Midbrain (tissue), 1 donor: ENCODE measurements at places on chromosomes 2 and 18.

DNA sequence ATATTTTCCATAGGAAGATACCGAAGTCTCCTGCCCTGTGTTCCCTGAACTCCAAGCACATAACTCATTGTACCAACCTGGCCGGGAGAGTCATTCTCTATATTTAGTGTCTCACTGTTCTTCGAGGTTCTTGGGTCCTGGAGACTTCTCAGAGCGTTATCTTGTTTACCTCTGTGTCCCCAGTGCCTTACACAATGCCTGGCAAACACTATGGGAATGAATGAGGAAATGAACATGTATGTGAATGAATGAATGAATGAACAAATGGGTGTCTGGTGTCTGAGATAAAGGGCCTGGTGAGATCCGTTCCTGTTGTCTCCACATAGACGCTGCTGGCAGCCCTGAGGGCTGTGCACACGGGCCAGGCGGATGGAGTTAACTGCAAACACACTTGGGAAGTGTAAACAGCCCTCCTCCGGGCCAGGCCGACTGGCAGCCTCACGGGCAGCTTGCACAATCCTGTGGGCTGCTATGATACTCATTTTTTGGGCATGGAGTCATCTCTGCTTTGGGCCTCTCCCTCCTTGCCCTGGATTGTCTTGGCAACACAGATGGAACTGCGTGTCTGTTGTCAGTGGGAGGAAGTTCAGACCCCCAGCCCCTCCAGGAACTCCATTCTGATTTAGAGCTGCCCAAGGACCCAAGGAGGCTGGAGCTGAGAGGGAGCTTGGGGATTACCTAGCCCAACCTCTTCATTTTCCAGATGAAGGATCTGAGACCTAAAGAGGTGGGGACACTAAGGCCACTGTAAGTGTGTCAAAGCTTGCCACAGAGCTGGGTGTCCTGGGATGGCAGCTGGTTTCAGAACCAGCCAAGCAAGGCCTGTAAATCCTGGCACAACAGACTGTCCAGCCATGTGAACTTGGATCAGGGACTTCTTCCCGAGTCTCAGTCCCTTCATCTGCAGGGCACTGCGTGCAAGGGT is 124.4 kb downstream of the INHBB start:
- DNase-seq: no peak

DNA sequence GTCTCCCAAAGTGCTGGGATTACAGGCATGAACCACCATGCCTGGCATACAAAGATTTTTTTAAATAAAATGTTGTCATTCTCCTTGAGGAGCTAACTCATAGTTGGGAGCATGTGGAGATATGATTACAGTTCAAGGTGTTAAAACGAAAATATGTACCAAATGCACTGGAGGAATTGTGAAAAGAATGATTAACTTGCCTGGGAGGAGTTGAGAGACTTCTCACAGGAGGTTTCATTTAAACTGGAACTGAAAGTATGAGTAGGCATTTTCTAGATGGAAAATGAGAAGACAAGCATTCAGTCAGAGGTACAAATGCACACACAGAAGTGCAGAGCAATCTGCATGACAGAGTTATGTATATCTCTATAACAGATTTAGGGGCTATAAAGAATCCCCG is 126.6 kb upstream of the PDE1A start:
- no peak for DNase-seq

GRCh38 chr2:16716944-16717343 is 51.3 kb upstream of the CYRIA start:
- DNase-seq: no peak

- peak; percentile 77 for DNase-seq
These were observed 3.5 kb downstream of the ZCCHC2 start for GRCh38 chr18:62526098-62527025.

GRCh38 chr2:104091894-104092293 is 762.0 kb upstream of the POU3F3 start:
- no peak for DNase-seq

- no peak for DNase-seq
These were observed 134.8 kb downstream of the CMPK2 start for GRCh38 chr2:6730649-6731532.

- no peak for DNase-seq
These were observed 12.1 kb upstream of the TWIST2 start for GRCh38 chr2:238835726-238836301.

GRCh38 chr2:206836722-206837121 is 71.3 kb downstream of the FASTKD2 start:
- DNase-seq: no peak

DNA sequence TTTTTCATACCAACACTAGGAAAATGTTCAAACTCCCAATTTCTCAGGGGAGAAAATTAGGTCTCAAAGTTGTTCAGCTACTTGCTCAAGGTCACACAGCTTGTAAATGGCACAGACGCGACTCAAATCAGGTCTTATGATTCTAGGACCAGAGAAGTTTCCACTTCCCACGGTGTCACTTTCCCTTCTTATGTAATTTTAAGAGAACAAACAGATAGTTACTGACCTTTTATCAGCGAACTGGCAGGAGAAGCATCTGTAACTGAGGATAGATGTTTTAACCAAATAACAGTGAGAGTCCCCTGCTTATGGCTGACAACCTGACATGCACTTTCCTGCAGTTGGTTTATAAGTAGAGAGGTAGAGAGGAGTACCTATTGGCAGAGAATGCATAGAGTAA is 2.1 kb upstream of the KCNJ3 start:
- DNase-seq: peak; percentile 11

GRCh38 chr2:201697899-201698298 is 545 bp downstream of the MPP4 start:
- DNase-seq: no peak

- DNase-seq: no peak
These were observed 42.0 kb downstream of the CTIF start for GRCh38 chr18:48580782-48581181.

DNA sequence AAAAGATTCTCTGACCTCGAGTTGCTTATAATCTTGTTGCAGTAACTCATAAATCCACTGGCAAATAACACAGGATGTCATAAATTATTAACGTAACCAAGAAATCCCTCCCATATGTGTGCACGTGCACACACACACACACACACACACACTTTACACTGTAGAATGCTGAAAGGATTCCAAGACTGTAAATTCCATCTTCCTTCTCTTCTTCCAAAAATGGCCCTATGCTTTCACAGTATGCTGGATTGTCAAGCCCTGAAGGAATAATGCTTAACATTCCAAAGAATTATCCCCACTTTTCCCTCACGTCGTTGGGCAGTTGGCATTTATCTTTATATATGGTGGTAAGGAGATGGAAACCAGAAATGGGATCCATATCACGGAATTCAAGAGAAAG is 117.5 kb upstream of the CRIM1 start:
- DNase-seq: no peak

- DNase-seq: no peak
These were observed 2.8 kb upstream of the CENPA start for GRCh38 chr2:26782876-26783704.

GRCh38 chr18:13245481-13246000 is 27.0 kb downstream of the LDLRAD4 start:
- DNase-seq: no peak

DNA sequence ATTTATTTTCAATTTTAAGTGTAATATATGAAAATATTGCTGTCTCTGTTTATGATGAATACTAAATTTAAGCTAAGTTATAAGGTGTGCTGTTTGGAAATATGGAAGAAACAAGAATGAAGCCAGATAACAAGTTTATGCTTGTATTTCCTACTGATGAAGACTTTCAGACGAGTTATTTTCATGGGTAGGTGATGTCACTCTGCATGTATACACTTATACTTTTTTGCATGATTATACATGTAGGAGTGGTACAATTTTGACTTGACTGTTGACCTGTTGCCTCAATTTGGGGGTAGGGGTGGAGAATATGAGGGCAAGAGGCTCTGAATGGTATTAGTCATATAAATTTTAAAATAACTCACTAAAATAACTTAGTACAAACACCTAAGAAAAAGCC is 133.7 kb downstream of the HAUS1 start:
- no peak for DNase-seq

- no peak for DNase-seq
These were observed 47.9 kb upstream of the PMAIP1 start for GRCh38 chr18:59851784-59852399.

- DNase-seq: no peak
These were observed 53.4 kb downstream of the CHN1 start for GRCh38 chr2:174951745-174952144.

DNA sequence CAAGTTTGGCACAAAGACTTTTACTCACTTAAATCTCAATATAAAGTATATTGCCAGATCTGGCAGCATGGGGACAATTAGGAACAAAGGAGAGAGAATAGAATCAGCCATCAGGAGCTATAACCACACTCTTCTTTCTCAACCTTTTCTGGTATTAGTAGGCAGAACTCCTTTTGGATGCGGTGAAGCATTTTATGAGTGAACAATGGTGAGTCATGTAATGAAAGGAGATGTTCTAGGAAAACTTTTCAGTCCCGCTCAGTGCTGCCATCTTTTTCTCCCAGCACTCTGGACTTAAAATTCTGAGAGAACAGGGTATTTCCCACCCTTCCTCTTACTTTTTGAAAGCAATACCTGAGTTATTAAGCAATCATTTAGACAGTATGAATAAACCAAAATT is 32.2 kb downstream of the PLEKHA3 start:
- DNase-seq: no peak

GRCh38 chr2:235416858-235417499 is 76.9 kb upstream of the AGAP1 start:
- DNase-seq: no peak

DNA sequence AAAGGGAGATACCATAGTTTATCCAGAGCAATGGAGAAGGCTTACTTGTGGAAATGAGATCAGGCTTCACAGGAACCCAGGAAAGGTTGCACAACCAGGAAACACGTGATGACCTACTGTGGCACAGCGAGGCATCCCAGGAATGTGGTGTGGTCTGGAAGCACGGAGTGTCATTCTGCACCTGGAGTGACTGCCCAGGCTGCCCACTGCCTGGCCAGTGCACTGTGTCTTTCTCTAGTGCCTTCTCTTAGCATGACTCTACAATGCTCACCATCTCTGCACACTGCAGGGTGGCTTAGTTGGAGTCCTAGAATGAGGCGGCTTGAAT is 48.9 kb downstream of the CHST9 start:
- DNase-seq: no peak

GRCh38 chr18:46820863-46821262 is 64.0 kb upstream of the ST8SIA5 start:
- no peak for DNase-seq

DNA sequence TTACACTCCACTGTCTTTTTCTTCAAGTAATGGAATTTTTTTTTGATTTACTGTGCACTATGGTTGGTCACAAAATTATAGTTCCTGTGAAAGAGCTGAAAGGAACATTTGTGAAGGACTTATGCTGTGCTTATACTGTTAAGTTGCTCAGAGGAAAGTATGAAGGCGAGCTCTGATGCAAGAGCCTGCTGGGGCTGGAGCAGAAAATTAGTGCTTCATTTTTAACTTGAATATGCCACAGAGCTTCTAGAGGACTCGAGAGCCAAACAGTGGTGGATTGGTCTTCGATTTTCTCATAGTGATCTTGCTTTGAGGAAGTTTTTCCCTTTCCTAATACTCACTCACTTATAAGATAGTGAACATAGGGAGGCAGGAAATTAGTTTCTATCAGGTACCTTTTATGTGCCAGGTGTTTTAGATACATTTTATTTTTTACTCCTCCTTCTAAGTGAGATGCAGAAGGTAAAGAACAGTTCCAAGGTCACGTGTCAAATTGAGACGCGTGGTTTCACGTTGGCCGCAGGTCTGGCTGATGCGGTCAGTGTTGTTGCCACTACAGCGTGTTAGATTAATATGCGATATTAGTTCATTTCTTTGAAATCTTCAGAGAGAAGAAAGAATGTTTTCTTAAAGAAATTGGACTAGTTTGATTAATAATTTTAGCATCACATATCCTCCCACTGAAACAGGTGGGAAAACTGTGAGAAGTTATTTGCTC is 20.2 kb downstream of the GATA6 start:
- no peak for DNase-seq

- DNase-seq: no peak
These were observed 52.5 kb downstream of the USP40 start for GRCh38 chr2:233513953-233514655.

GRCh38 chr18:41042866-41043265 is 912.2 kb upstream of the PIK3C3 start:
- DNase-seq: no peak

DNA sequence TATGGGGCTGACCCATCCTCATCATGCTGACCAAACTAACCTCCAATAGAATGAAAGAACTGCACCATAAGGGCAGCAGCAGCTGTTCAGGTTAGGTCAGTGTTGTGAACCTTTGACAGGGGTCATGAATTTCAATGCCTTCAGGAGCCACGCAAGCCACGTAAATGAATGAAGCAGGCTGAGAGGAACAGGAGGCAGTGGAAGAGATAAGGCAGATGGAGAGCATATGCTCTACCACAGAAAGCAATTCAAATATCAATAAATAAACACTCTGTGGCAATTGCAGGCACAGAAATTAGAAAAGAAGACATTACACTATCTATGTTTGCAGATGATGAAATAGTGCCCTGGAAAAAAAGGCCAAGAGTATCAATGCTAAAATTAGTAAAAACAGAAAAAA is 56.3 kb downstream of the SCG2 start:
- no peak for DNase-seq

DNA sequence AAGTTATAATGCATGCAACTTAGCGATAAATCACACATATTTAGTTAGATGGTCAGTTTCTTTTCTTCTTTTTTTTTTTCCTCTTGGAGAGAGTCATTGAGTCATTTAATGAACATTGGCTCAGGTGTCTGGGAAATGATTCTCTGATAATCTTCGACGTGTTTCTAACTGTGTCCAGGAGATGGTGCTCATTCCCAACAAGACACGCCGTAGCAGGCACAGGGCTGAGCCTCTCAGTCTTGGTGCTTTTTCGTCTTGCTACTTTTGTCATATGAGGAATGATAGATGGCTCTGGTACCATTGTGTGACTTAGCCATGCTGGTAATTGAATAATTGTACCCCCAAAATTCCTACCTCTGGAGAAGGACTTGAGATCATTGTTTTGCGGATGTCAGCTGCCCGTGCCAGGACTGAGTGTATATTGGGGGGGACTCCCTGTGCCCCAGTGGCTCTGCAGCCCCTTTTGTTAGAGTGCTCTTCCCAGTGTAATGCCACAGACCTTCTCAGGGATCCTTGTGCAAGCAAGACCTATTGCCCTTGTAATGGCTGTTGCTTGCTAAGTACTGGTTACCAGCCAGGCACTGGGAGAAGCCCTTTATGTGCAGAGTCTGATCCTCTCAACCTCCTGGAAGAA is 107.6 kb upstream of the CYRIA start:
- DNase-seq: peak; percentile 66
